ENCODE measurements at places on chromosomes 16 and 17.

DNA sequence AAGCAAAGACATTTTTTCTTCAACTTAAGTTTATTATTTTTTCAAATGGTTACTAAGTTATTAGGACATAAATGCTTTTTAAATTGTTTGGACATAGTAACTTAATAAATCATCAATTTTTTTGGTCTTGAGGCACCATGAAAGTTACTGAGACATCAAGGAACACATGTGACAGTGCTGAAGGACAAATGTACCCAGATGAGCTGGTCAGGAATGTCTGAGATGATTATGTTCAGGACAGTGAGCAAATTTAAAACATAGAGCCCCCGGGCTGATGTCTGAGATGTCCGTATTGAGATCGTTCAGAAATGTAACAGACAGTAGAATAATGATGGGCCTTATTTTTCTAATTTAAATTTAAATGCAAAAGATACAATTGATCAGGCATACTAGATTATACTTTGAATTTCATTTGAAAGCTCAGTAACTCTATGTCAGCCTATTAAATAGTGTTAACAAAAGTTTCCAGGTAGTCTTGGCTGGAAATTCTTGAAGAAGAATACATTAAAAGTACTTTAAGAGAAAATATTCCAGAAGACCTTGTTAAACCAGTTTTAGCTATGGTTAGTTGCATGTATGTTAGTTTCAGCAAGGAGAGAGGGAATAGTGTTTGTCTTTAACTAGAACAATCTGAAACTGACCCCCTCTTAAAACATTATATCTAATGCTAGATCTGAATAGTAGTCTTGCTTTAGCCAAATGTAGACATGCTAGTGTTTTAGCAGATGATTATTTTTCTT is 36.4 kb downstream of the SEC14L1 start:
- DNase-seq: no peak

DNA sequence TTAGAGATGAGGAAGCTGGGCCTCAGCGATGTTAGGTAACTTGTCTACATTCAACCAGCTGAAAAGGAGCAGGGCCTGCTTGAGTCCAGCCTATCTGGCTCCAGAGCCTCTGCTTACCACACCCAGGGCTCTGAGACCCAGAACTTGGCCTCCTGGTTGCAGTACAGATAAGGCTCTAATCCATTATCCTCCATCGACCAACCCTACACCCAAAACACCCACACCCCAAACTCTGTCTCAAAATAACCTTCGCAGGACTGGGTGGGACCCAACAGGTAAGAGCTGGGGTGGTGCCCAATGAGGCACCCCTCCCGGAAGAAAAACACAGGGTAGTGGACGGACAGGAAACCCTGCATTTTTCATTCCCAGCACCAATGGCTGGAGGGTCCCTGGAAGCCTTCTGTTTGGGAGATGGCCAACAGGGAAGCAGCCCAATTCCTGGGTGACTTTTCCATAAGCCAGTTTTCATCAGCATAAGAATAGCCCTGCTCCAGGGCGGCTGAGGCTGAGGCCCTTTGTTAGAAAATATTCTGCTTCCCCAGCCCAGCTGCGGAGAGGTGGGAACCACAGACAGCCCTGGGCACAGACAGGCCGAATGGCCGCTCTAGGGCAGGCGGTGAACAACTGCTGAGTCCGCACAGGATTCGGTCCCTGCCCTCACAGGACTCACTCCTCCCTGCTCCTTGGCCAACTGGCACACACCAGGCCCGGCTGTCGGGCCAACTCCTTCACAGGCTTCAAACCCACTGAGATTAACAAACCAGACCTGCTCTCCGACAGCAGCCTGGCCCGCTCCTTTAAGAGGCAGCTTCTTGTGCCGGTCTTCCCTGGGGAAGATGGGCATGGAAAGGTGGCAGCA is 9.8 kb downstream of the SMIM5 start:
- no peak for DNase-seq

DNA sequence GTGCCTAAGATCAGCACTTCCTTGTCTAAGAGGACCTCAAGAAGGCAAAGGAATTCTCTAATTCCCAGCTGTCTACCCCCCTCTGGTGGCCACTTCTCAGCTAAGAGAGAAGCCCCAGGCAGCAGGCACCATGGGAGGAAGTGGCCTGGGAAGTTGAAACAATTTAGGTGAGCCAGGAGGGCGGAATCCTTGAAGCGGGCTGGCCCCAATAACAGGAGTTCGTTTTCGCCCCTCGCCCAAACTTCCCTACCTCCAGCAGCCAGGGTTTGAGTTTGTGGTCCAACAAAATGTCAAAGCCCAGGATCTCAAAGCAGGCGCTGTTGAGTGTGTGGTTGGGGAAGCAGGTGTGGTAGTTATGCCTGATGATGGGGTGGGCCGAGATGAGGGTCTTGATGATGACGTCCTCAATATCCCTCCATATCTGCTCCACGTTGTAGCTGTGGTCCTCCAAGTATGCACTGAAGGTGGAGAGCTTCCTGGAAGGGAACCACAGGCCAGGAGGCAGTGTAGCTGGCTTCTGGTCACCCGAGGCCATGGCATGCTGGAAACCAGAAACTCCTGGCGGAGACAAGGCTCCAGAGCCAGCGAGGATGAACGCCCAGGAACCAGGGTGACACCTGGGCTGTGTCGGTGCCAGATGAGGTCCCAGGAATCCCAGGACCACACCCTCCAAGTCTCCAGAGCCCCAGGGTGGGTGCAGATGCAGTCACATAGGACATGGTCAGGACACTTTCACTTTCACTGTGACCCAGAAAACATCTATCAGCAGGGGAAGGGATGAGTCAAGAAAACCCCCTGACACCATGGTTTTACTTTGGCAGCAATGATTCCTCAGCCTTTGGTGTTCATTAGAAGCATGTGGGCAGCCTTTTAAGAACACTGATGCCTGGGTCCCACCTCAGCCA is 25.6 kb downstream of the TTLL6 start:
- peak; percentile 51 for DNase-seq

DNA sequence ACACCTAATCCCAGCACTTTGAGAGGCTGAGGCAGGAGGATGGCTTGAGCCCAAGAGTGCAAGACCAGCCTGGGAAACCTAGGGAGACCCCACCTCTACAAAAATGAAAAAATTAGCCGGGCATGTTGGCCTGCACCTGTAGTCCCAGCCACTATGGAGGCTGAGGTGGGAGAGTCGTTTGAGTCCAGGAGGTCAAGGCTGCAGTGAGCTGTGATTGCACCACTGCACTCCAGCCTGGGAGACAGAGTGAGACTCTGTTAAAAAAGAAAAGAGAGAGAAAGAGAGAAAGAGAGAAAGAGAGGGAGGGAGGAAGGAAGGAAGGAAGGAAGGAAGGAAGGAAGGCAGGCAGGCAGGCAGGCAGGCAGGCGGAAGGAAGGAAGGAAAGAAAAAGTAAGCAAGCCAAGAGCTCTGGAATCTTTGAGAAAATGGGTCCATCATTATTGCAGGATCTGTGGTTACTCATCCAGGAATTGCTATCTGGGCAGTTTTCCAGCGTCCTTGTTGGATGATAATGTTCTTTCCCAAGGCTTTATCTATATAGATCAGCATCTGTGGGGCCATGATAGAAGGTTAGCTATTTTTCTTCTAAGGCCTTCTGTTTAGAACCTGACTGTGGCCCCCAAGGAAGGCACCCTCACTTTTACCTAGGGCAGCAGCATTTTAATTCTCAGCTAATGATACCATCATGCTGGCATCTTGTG is 533.2 kb upstream of the CDH5 start:
- DNase-seq: peak; percentile 85

DNA sequence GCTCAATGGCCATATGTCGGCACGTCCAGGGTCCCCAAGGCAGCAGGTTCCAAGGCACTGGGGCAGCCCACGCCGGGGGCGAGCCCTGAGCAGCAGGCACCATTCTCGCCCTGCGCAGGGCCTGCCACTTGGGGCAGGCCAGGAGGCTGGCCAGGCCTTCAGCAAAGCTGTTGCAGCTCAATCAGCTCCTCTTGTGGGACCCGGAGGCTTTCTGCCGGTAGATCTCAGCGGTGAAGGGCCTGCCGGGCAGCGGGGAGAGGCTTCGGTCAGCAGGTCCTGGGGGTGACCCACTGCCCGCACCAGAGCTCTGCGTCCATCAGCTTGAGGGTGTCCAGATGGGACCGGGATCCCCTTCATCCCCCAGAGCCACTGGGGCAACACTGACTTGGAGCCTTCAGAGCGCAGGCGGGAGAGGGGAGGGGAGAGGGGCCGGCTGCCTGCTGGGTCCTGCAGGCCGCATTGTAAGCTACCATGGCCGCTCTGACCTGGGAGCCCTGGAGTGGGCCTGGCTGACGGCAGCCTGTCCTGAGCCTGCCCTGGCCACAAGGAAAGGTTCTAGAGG is 9.5 kb upstream of the RASD1 start:
- DNase-seq: no peak

- DNase-seq: no peak
Measured at GRCh38 chr17:36545077-36545464, 352 bp downstream of the GGNBP2 start.

- peak; percentile 2 for DNase-seq
Measured at GRCh38 chr16:6643080-6643686, 689.5 kb upstream of the RBFOX1 start.

GRCh38 chr16:56855201-56855600 is 9.8 kb upstream of the SLC12A3 start:
- no peak for DNase-seq

DNA sequence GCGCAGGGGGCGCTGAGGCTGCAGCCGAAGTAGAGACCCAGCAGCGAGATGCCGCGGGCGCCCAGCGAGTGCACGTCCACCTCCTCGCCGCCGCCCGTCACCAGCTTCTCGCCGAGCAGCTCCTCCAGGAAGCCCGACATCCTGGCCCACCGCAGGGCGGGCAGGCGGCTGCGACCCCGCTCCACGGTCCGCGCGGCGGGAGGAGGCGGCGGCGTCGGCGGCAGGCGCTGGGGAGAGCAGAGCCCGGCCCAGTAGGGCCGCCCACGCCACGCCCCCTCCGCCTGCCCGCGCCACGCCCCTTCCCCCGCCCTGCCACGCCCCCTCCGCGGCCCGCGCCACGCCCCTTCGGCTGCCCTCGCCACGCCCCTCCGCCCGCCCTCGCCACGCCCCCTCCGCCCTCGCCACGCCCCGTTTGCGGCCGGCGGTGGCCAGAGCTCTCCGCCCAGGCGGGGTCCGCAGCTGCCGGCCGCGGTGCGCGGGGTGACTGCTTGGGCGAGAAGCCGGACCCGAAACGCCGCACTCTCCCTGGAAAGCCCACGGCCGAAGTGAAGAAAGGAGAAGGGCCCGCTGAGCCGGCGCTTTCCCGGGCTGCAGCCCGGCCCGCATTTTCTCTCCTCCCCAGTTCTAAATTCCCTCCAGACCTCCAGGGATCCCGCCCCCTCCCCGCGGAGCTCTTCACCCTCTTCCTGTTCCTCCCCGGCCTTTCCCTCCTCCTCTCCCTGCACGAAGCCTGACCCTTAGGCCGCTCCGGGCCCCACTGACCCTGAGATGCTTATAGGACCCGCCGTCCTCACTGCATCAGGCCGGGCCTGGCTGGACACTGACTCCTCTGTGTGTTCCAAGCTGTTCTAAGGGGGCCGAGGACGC is at the start of gene NXN:
NXN (minus strand) TSS at position 238 of the 867 bp plus-strand sequence.
- DNase-seq: no peak

- no peak for DNase-seq
Measured at GRCh38 chr17:6721744-6722143, 8.6 kb upstream of the SLC13A5 start.

GRCh38 chr17:67244431-67245072 is 444 bp downstream of the HELZ start:
- DNase-seq: no peak

All from fibroblast of skin of left biceps (primary cell).